Activated CD8-positive, alpha-beta memory T cell treated with anti-CD3 and anti-CD28 coated beads for 1 hour (primary cell): ENCODE measurements at places on chromosomes 7 and 10.

GRCh38 chr10:19791032-19791431 is 25.2 kb upstream of the PLXDC2 start:
- DNase-seq: no peak

- DNase-seq: no peak
Observed at GRCh38 chr10:819326-819725, 112.2 kb downstream of the LARP4B start.

GRCh38 chr7:117163101-117163500 is 159.8 kb downstream of the WNT2 start:
- DNase-seq: no peak

- no peak for DNase-seq
Observed at GRCh38 chr10:102150970-102151773, 1.0 kb upstream of the NOLC1 start.

DNA sequence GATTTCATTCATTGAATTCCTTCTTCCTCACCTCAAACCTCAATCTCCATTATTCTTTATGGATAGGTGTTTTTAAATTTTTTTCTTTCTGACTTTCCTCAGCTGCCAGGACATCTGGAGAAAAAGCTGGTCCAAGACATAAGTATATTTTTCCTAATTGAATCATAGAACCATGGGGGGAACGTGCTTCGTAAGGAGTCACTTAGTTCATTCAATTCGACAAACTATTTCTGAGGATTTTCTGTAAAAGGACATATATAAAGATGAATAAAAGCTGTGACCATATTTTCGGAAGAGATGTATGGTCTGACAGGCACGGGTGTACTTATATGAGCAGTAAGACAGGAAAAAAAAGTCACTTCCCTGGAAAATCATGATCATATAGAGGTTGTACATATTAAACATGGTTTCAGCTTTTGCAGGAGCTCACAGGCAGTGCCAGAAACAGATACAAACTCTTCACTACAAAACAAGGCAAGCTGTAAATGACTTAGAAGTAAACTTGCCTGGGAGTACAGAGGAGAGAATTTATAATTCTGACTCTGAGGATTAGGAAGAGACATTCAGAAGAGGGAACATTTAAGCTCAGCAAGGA is 88.2 kb upstream of the EGR2 start:
- DNase-seq: no peak

DNA sequence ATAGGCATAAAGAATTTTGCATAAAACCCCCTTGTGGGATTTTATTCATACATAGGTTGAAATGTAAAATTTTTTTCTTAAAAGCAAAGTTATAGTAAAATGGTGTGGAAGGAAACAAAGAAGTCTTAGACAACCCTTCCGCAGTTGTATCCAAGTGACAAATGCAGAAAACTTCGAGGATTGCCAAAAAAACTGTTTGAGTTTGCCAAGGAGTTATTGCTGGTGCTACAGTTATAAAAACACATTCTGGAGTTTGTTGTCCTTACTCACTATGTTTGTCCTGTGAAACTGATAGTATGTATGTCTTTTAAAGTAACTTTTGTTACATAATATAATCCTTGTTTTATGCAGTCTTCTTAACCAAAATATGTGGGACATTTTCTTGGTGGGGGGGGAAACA is 120.3 kb downstream of the FOXP2 start:
- DNase-seq: no peak

DNA sequence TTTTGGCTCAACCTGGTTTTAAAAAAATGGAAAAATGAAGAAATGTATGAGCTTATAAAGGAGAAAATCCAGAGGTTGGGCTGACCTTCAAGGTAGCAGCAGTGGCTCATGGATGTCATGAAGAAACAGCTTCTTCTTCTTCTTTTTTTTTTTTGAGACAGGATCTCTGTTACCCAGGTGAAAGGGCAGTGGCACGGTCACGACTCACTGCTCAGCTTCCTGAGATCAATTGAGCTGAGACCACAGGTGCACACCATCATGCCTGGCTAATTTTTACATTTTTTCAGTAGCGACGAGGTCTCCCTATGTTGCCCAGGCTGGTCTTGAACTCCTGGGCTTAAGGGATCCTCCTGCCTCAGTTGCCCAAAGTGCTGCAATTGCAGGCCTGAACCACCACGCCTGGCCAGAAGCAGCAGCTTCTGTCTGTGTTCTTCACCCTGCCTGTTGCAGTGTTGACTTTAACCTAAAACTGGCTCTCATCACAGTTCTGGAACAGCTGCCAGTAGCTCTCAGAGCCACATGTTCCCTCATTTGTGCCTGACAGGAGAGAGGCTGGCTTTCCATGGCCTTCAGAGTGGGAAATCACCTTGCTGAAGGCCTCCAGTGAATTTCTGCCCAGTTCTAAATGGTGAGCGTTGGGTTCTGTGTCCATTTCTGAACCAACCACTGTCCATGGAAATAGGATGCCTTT is 117.7 kb downstream of the PFKFB3 start:
- no peak for DNase-seq
